Activated T-cell treated with anti-CD3 and anti-CD28 coated beads, Interleukin-2, amount 50 U/mL, for 1 hour (primary cell): ENCODE measurements at places on chromosomes 12 and 14.

- DNase-seq = no peak
Measured at GRCh38 chr14:64500088-64500487, 3.5 kb downstream of the ZBTB25 start.

DNA sequence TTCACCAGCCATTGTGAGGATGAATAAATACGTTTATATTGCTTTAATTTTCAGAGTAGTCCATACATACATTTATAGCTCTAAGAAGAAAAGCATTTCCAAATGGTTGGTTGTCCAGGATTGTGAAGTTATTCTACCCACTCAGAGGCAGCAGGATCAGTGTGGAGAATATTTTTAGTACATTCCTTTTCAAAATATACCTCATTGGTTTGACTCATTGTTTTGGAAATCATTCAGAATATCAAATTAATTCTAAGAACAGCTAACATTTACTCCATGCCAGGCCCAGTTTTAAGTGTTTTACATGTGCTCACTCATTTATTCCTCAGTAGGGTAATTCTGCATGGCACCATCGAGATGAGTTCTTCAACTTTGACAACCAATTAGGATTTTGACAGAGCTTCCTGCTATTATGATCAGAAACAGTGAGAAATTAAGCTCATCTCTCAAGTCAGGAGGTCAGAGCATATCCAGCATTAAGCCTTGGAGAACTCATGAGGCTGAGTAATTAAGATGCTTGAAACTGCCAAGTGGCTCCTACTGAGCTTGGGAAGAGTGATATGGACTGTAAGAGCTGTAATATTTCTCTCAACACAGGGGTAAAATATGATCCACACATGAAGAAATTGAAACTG lies 153.3 kb upstream of the CLEC14A start:
- no peak for DNase-seq

- DNase-seq = peak; percentile 69
Measured at GRCh38 chr14:20697273-20698017, 8.9 kb downstream of the ANG start.

DNA sequence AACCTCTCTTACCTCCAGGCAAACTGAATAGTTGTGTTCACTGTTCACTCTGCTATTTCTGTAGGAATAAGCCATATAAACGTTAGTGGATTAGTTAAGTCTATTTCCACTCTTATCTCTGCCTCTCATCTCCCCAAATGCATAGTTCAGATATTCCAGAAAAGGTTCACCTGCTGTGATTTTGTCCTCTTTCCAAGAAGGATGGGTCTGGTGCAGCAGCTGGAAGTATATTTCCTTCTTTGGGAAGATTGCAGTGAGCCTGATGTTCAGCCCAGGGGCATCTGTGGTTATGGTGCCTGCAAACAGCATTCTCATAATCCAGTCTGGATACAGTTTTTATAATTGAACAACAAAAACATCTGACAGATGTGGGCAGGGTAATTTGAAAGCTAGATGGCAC lies 97.7 kb downstream of the TPH2 start:
- no peak for DNase-seq

DNA sequence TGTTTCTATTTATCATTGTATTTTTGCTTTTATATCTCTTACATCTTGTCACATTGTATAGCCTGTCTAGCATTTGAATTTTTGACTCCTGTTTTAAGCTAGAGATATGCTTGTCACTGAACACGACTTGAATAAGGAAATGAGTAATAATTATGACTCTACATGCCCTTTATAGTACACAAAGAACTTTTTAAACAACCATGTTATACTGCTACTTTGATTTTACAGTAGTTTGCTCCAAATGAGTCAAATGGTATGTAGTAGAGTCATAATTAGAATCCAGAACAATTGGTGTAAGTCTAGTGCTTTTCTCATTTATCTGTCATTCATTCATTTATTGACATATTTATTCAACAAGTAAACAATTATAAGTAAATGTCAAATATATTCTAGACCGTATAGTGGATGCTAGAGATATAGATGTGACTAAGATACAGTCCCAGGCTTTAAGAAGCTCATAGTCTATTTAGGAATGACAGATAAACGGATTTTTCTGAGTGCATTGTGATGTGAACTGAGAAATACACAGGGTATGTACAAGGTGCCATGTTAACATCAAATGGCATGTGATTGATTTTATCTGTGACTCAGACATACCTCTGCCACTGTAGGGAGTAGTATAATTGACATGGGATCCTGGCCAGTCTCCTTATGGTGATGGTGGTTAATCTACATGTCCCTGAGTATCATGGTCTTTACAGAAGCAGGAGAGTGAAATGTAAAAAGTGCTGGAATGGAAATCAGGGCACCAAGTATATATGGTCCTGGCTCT lies 799.7 kb downstream of the DIO2 start:
- DNase-seq = no peak

GRCh38 chr14:78107166-78107565 lies 63.0 kb upstream of the NRXN3 start:
- no peak for DNase-seq

- no peak for DNase-seq
Measured at GRCh38 chr14:105430565-105430964, 10.9 kb downstream of the MTA1 start.

DNA sequence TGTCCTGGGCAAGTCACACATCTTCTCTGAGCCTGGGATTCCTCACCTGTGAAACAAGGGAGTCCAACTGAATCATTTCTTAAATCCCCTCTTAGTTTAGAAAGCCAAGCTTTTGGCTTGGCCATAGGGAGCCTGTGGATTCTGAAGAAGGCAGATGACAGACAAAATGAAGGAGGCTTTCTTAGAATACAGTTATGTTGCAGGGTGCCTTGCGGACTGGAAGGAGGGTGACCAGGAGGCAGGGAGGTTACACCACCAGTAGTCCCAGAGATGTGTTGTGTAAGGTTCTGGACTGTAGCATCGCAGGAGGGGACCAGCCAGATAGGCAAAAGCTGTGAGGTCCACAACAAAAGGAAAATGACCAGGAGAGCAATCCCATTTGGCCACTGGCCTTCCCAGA lies 8.2 kb upstream of the ACVR1B start:
- DNase-seq = no peak
